GM20000 (cell line): ENCODE measurements at places on chromosomes 11 and 22.

- DNase-seq = no peak
Observed at GRCh38 chr22:28299753-28300152, 379.9 kb downstream of the TTC28 start.

GRCh38 chr11:127205688-127206217 is 205.2 kb upstream of the KIRREL3 start:
- no peak for DNase-seq

- no peak for DNase-seq
Observed at GRCh38 chr22:25404556-25404927, 159.9 kb upstream of the GRK3 start.

DNA sequence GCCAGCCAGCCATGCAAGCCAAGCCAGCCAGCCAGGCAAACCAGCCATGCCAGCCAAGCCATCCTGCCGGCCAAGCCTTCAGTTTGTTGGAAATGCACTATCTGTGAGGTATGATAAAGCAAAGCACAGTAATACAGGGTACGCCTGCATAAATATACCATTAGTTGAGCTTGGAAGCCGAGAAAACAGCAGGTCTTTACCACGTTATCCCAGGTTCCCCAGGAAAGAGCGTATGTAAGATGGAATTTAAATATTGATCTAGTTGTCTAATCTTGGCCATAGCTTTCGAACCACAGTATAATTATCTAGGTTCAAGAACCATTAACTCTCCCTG is 24.2 kb downstream of the CCT8L2 start:
- no peak for DNase-seq

DNA sequence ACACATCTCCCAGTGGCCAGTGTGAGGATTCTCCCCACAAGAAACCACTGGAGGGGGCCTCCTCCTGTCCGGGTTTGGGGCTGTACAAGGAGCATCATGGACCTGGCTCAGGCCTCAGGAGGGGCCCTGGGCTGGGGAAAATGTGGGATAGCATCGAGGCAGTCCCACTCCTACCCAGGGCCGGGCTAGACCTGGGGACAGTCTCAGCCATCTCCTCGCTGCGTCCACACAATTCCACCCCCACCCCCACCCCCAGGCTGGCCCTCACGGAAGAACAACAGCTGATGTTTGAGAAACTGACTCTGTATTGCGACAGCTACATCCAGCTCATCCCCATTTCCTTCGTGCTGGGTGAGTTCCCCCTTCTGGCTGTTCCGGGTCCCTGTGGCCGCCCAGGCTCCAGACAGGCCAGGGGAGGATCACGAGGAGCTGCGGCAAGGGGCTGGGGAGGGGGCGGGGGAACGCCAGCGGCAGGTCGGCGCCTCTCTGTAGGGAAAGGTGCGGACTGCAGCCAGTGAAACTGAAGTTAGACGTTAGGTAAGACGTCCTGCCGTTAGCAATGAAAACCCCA is 4.8 kb downstream of the BEST1 start:
- peak; percentile 45 for DNase-seq

- DNase-seq = no peak
Observed at GRCh38 chr22:27431896-27432295, 369.7 kb downstream of the MN1 start.

- no peak for DNase-seq
Observed at GRCh38 chr11:102367364-102367763, 20.4 kb downstream of the BIRC2 start.

DNA sequence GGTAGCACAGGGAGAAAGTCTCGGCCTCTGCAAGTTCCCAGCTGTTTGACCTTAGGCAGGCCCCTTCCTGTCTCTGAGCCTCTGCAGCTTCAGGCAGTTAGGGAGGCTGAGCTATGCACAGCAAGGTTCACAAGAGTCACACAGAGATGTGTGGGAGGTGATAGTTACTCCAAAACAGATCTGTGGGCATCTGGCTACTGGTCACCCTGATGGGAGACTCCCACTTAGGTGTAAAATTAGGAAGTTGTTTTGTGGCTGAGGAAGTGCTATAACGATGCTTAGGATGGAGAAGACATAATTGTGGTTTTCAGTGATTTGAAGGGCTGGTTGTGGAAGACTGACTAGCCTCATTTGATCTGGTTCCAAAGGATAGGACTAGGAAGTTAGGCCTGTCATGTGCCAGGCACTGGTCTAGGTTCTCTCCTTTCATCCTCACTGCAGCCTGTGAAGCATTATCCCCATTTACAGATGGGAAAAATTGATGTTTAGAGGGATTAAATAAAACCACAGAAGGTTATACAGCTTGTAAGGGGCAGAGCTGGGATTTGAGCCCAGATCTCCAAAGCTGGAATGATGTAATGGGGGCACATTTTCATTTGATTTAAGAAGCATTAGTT is 13.5 kb downstream of the ACO2 start:
- peak; percentile 45 for DNase-seq

- DNase-seq = no peak
Observed at GRCh38 chr11:101003468-101003867, 126.1 kb downstream of the PGR start.

DNA sequence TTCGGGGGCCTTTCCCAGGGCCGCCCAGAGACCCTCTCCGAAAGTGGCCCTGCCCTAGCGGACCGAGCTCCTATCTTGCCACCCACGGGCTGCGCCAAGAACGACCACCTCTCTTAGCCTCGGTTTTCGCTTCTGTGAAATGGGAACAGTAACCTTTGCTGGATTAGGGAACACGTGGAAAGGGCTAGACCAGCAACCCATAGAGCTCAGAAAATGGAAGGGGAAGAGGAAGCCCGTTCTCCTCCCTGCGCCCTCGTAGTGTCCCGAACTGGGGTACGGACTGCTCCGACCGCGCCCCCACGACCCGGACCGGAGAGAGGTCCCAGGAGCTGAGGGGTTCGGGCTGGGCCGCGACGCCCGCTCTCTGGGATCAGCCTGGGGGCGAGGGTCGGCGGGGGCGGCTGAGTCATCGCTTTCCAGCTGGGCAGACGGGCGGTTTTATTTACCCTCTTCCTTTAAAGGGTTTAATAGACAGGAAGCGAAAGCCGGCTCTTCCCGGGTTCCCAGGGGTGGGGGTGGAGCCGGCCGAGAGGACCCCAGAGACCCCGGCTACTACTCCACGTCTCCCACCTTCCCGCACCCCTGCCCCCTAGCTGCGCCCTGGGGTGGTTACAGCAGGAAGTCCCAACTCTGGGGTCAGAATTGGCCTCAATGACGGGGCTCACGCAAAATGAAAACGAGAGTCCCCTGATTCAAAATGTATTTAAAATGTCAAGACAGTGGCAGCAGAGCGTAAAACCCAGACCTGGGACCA is 907 bp upstream of the PHLDA2 start:
- peak; percentile 86 for DNase-seq

DNA sequence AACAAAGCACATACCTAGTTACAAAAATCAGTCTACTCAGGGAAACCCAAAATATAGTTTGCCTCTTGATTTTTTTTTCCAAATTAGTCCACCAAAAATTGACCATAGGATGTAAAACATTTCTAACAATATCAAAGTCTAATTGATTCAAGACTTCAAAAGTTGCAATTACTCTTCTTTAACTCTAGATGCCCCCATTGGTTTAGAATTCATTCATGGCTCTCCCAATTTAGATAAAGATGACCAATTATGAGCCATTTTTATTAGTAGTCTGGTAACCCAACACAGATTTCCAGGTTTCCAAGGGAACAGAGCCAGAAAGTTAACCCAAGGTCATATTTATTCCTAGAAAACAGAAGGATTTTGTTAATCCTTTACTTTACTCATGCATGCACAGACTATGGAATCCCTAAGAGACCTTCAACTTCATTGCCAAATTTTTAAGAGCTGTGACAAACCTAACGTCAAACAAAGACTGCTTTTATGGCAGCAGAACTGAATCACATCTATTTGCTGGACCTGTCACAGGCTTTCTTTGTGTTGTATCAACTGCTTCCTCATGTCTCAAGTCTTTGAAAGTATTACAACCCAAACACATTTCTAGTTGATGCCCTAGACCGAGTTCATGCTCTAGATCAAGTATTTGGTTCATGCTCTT is 55.3 kb downstream of the C22orf42 start:
- DNase-seq = no peak

GRCh38 chr11:111393096-111393495 is 14.0 kb upstream of the POU2AF1 start:
- DNase-seq = no peak

DNA sequence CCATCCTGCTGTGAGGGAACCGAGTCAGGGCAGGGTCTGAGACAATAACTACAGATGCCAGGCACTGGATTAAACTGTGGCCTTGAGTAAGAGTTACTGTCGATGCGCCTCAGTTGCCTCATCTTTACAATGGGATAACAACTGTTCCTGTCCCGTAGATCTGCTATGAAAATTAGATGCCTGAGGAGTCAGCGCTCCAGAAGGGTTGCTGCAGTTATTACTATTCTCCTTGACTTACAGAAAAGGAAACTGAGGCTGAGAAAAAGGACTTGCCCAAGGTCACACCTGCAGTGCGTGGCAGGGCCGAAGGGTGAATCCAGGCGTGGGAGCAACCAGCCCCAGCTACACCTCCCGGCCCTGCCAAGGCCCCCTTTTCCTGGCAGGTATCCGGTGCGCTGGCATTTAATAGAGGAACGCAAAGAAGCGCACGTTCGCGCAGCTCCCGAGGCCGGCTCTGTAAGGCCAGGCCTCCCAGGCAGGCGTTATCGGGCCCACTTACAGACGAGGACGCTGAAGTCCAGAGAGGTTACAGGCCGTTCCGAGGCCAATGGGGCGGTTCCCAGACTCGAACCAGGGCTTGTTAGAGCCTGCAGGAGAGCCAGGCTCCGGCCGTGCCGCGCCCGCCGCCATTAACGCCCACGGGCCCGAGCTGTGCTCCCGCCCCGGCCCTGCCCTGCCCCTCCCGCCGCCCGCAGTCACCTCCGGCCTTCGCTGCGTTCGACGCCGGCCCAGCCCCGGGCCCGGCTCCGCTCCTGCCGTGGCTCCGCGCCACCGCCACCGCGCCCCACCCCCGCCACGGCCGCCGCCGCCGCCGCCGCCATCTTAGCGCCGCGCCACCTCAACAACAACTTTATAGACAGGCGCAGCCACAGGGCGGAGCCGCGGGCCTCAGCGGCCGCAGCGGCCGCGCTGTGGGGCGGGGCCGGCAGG is at the start of gene C11orf68:
TSS of gene C11orf68 (minus strand) at position 852 of the 930 bp plus-strand sequence. CDS start at position 821, 31 bp downstream.
- no peak for DNase-seq

GRCh38 chr11:121291319-121291718 is 1.3 kb upstream of the SC5D start:
- DNase-seq = no peak

DNA sequence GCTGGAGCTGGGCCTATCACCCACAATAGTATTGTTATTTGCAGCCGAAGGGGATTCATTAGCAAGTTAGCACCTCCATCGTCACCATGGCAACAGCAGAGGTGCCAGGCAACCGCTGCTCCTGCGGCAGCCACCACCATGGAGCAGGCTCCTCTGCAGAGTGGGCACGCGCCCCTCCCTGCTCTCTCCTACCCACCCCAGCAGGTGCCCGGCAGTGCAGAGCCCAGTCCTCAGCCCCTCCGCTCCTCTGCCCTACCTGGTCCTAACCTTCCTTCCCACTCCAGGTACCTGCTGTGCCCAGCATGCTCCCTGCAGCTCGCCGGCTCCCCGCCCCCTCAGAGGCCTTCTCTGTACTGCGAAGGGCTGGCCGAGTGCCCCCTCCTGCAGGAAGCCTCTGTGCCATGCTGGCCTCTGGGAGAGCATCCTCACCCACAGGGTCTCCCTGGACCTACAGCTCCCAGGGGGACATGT is 3.6 kb downstream of the DUSP8 start:
- DNase-seq = no peak

DNA sequence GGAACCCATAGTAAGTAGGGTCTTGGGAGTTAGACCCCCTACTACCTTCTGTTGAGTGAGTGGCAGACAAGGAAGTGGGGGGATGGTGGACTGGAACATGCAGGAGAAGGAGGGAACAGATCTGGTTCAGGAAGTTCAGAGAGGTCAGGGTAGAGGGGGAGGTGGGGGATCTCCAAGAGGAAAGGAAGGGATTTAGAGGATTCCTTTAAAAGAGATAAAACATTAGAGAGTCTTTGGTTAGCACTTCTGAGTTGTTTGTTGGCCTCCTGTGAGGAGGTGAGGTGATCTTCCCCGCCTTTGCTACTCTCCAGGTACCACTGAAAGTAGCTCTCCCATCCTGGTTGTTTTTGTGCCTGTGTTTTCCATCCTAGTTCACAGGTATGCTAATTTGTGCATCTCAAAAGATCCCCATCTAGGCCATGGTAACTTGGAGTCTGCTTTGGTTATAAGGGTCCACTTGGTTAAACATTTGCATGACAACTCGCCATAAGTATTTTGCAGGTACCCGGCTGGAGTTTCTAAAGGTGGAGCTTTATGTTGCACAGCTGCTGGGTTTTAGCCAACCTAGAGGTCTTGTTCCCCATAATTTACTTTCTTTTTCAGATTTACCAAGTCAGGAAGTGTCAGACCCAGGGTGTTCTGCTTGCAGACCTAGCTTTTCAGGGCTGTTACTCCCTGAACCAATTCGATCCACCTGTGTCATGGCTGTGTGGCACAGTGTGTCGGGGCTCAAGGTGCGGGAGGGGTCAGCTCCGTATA is 79.3 kb upstream of the SORL1 start:
- DNase-seq = peak; percentile 65

DNA sequence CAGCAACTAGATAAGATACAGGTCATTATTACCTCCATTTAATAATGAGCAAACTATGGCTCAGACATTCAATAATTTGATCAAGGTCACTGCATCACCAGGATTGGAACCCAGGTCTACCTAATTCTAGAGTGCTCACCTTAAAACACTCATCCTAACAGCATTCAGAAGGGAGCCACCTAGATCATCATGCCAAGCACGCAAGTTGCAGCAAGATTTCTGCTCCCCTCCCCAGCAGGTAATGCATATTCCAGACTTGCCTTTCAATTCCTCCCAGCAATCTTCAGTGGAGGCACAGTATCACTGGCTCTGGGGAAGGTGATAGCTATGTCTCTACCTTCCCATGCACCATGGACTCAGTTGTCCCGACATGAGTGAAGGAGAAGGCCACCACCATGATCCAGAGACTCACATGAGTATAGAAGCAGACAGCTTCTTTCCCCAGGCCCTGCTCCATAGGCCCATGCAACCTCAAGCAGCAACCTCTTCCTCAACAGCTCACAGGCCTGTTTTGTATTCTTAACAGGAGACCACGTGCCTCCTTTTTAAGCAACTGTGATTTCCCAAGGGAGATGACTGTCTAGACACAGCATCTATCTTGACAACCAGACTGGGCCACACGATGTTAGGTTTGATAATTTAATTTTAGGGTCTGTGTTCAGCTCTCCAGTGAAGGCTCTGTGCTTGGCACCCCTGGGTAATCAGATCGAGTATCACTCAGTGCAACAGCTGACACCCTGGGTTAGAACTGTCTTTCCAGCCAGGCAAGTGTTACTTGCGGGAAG is 36.4 kb downstream of the RAB30 start:
- no peak for DNase-seq

DNA sequence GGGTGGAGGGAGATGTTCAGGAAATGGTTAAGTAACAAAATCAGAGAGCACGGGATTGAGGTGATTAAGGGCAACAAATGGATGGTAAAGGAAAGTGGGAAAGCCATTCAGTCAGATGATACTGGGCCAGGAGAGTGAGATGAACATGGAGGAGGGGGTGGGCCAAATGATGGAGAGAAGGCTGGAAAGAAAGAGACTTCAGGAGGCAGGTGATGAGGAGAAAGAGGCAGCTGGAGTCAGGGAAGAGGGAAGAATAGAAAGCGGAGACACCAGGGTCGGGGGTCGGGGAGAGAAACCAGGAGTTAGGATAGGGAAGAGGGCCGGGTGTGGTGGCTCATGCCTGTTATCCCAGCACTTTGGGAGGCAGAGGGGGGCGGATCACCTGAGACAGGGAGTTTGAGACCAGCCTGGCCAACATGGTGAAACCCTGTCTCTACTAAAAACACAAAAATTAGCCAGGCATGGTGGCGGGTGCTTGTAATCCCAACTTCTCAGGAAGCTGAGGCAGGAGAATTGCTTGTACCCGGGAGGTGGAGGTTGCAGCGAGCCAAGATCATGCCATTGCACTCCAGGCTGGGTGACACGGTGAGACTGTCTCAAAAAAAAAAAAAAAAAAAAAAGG is 4.7 kb upstream of the KDM2A start:
- DNase-seq = no peak
